ENCODE measurements at places on chromosomes 3 and 15.

DNA sequence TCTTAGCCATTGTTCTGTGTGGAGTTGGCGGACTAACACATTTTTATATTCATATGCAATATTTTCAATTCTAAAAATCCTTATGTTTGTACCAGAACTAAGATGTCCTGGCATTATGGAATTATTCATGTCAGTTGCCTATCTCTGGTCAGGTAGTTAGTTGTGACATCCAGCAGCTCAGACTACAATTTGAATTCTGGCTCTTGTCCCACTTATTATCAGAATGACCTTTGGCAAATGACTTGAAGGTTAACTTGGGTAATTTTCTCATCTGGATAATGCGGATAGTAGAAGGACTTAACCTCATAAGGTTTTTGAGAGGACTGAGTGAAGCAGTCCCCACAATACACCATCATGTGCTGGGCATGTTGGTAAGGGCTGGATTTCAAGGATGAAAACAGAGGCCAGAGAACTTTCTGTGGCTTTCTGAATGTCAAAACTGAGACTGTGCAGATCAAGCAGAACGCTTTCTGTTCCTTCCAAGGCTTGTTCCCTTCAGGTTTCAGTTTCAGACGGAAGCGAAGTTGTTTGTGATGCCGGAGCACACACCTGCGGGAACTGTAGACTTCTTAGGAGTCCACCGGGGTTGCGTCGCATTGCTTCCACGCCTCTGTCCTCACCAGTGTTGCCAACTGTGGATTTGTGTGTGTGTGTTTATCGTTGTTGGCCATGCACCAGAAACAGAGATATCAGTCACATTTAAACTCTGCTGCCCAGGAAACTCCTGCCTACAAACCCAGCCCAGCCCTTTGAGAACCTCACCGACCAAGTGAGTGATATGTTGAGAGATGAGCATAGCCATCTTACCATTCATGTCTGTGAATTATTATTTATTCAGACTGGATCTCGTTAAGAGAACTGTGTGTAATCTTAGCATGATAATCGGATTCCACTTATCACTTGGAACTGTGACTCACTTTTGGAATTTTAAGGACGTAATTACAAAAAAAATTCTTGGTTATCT is 76.0 kb downstream of the PTPRG start:
- DNase-seq, result no peak

GRCh38 chr3:46466871-46467403 is 2.2 kb upstream of the LTF start:
- no peak for DNase-seq

GRCh38 chr3:139284221-139284620 is 59.6 kb upstream of the MRPS22 start:
- no peak for DNase-seq

DNA sequence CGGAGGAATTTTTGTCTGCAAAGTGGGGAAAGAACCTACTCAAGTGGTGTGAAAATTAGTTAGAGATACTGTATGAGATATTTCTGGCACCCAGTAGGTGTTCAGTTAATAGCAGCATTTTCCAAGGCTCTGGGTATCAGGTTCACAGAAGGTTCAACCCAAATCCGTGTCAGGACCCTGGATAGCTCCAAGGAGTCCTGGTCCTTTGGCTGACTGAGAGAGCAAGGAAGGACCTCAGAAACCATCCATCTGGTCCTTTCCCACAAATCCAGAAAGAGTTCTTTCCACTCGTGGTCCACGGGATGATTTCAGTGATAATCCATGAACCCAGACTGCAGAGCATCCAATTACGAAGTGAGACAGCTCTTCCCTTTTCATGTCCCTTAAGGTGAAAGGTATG is 51.4 kb downstream of the SLC6A11 start:
- DNase-seq, result no peak

Data from activated T-helper 1 cell treated with Interleukin-2 at 50 U/mL for 16 hours (primary cell).